ENCODE measurements at places on chromosomes 2 and 18. TPM values are rescaled to one million over a fixed set of nuclear protein-coding genes. Genes with fewer than 3 reads are reported as not detected.

GRCh38 chr2:22134421-22134820 is 1010.7 kb downstream of the TDRD15 start:
- no peak for DNase-seq

GRCh38 chr18:43869451-43870008 is 592.2 kb upstream of the SYT4 start:
- no peak for DNase-seq

DNA sequence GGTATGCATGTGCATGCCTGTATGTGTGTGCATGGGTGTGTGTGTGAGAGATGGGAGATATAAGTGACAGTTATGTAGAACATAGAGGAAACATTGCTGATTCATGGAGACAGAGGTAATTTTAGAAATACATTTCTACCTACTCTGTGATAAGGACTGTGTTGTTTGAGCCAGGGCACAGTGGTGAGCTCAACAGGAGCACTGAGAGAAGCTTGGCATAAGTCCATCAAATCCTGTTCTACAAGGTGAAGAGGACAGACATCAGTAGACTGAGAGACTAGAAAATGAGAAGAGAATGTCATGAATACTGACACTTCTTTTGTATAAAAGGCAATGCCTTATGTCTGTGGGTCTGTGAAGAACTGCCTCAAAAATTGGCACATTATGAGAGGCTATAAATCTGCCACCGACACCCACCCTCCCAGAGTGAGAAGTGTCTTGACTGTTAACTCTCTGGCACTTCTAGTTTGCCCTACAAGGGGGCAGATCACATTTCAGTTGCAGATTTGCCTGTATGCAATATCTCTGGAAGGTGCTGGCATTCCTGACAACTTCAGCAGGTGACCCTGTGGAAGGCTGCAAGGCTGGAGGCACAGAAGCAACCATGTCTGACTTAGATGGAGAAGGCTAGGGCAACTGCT is 962.3 kb upstream of the NRXN1 start:
- DNase-seq, result no peak

Gene MC2R
- not detected for total RNA-seq
